ENCODE measurements at places on chromosomes 2 and 18. TPM values are rescaled to one million over a fixed set of nuclear protein-coding genes. Genes with fewer than 3 reads are reported as not detected.

DNA sequence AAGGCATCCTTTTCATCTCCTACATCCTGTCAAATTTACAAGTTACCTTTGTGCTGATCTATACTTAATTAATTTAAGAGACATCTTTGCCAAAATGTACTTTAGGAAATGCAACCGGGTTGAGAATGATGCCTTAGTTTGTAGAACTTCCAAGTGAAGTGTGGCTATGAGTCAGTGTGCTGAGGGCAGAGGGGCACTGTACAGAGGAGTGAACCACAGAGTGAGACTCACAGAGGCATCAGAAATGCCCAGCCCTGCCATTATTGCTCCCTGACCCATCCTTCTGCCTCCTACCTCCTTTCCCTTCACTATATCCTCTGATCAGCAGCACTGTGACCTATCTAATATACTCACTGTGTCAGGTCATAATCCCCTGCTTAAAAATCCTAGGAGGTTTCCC, 320.1 kb downstream of the LRRTM1 start:
- DNase-seq, result no peak

- no peak for DNase-seq
Measured at GRCh38 chr2:205678541-205679142, 3.7 kb upstream of the NRP2 start.

GRCh38 chr2:236826606-236827156, 257.1 kb downstream of the ACKR3 start:
- DNase-seq, result no peak

DNA sequence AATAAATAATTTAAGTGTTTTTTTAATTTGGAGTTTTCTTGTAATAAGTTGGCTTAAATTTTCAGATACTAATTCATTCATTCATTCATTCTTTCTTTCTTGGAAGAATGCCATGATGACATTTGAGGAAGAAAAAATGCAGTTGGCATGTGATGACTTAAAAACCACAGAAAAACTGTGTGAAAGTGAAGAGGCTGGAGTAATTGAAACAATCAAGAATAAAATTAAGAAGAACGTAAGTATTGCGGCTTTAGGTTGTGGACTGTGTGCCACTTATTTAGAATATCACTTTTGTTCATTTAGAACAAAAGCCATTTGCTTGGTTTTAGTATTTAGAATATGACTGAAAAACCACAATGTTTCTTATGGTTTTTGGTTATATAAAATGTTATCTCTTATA, 51.4 kb downstream of the TTC39C start:
- no peak for DNase-seq

DNA sequence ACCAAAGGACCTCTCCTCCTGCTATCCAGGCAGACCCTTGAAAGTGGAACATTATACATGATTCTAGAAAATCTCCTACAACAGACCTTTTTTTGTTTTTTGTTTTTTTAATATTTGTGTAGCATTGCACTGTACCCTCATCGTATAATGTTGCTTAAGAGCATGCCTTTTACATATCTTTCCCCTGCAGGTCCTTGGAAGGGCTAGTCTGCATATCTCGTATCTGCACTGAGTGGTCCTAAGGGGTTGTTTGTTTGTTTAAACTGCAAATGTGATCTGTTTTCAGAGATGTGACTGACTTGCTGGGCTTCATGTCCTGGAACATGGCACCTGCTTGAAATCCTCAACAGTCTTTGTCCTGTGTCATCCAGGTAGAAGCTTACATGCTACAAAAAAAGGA, 204.1 kb downstream of the FAM210A start:
- no peak for DNase-seq

DNA sequence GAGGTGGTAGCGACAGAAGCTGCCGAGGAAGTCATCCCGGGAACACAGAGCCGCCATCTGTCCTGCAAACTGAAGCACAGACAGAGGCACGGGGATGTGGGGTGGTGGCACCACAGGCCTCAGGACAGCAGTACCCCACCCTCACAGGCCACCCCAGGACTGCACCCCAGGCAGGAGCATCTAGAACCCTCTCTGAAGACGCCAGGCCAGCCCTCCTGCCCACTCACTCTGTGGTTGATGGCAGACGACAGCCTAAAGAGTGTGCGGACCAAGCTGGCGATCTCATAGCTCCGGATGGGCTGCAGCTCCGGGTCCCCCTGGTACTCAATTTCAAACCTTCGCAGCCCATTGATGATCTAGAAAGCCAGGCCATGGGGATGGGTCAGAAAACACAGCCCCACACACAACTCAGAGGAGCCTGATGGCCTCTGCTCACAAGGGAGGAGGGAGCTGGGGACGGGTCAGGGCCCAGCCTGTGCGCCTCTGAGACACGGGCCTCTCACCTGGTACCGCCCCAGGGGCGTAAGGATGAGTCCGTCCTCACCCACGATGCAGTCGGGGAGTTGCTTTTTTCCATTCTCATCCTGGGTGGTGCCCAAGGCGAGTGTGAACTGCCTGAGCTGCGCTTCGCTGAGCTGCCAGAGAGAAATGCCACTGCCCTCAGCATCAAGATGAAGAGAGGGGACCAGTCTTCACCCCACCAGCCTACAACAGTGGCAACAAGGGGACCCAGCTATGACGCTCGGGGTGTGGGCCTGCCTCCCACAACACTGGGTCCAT, 8.1 kb upstream of the CCDC74B start:
- no peak for DNase-seq

- DNase-seq, result no peak
Measured at GRCh38 chr2:221747289-221747972, 175.3 kb upstream of the EPHA4 start.

GRCh38 chr2:238595750-238596570, 169.2 kb downstream of the ASB1 start:
- DNase-seq, result no peak

GRCh38 chr2:121202541-121203310, 82.3 kb downstream of the TFCP2L1 start:
- DNase-seq, result no peak

Gene GPD2
- 26.2 TPM for total RNA-seq

Gene NYAP2
- total RNA-seq, result 0.32 TPM

Gene SERPINB11
- not detected for total RNA-seq

Data from glutamatergic neuron (in vitro differentiated cells).